Colonic mucosa (tissue), 4 donors: ENCODE measurements at places on chromosomes 13 and 19.
A peak's percentile ranks its signal among the peaks of the same experiment; 100 is the strongest.

DNA sequence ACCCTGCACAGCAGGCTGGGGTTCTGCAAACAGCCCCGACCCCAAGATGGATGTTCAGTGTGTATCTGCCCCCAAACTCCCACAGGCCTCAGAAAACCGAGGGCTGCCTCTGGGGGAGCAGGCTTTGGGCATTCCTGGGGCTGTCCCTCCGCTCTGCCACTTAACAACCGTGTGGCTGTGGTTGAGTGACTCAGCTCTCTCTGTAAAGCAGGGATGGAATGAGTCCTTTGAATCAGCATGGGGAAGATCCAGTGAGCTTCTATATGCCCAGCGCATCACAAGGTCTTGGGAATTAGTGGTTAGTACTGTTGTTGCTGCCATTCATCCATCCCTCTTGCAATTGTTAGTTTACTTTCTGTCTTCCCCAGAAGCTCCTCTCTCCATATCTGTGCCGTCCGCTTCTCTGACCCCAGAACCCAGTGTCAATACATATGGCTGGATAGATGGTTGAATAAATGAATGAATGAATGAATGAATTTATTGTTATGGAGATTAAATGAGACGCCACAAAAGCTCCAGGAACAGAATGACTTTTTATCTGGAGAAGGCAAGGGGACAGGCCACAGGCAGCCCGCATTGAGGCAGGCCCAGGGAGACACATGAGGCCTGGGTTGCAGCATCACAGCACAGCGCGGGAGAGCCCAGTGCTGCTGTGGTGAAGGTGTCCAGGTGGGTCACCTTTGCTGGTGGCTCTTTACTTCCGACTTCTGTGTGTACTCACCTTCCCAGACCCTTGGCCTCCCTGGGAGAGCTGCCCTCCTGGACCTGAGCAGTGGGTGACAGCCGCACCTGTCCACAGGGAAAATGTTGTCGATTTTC lies 89.2 kb downstream of the RGCC start:
- DNase-seq: peak; percentile 15

- no peak for DNase-seq
Measured at GRCh38 chr19:3321696-3322095, 44.7 kb upstream of the NFIC start.

GRCh38 chr19:5484398-5485285 lies 29.4 kb downstream of the ZNRF4 start:
- DNase-seq: no peak

DNA sequence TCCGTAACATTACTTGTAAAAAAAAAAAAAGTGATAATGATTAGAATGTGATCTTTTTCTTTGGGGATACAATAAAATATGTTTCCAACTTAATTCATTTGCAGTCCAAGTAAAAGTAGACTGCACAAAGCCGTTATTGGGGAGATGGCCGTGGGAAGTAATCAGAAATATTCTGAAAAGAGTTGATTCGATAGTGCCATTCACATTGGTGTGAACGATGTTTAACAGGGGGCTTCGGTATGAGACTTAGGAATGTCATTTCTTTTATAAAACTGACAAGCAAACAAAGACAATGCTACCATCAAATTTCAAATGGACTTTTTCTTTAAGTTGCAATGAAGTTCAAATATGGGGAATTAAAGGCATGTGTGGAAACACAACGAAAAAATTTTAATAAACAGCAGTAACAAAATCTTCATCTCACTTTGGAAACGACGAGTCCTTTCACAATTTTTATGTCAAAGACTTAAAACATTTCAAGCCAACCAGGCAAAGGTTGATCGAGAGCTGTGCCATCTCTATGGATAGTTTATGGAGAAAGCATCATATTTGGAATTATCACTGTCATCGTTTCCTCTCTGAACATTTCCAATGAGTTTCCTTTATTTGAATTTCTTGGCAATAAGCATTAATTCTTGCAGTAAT lies 1.7 kb upstream of the ZIC5 start:
- no peak for DNase-seq

- DNase-seq: peak; percentile 70
Measured at GRCh38 chr19:35757231-35757748, 461 bp upstream of the HSPB6 start.

- DNase-seq: no peak
Measured at GRCh38 chr19:19262190-19263057, 10.7 kb downstream of the TM6SF2 start.

DNA sequence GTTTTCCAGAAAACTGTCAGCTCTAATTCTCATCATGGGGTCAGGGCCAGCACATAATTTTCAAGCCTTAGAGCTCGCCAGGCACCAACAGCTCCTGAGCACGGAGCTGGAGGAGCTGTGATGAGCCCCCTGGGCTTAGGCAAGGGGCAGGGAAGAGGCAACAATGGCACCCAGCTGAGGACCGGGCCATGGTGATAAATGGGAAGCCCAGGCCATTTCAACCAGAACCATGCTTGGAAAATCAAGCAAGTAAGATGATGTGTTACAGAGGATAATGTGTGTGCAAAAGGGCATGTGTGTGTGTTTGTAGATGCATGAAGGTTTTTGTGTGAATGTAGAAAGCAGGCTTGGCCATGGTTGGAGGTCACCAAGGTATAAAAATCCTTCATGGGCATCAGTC lies 66.8 kb upstream of the UBAC2 start:
- no peak for DNase-seq

DNA sequence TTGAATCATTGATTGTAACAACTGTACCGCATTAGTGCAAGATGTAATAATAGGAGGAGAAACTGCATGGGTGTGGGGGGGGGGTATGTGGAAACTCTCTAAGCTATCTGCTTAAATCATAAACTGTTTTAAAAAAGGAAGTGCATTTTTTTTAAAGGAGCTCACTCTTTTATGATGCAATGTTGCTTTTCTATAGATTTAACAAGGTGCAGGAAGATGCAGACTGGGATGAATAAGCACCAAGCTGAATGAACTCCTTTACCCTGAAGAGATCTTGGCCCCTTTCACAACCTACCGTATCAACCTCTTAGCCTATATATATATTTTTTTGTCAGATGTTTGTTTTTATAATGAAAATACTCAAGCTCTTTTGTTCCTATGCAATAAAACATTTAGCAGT lies 95.9 kb downstream of the AKAP11 start:
- no peak for DNase-seq

DNA sequence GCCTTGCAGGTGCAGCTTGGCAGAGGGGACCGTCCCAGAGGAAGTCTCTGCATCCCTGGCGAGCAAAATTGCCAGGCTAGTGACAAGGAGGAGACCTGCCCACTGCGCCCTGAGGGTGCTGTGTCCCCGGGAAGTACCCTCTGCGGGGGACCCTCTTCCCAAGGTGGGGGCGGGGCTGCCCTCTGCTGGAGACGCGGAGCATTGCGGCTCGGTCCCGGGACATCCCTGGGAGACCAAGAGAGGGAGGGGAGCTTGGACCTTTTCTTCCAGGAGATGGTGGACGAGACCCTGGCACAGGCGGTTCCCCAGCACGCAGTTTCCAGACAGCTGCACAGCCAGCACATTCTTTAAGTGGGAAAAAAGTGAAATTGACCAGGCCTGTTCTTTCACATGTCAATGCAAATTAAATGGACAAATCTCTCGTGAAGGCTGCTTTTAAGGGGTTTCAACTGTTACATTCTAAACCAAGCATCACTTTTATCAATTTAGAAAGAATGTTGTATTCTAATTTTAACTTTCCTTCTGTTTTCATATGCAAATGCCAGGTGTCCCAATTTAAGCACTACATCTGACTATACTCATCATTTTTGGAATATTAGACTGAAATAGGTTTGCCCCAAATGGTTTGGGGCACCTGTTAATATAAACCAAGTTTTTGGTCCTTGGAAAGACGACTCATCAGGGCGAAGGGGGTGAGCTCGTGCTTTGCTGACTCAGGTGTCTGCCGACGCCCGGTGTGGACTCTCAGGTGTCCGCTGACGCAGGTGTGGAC lies 60.7 kb downstream of the MCF2L start:
- DNase-seq: peak; percentile 56

GRCh38 chr19:12947702-12948611 lies 2.3 kb downstream of the RAD23A start:
- DNase-seq: no peak

GRCh38 chr13:91115776-91116175 lies 231.7 kb upstream of the MIR17HG start:
- no peak for DNase-seq
